ENCODE measurements at places on chromosomes 5 and 9.
A peak's percentile ranks its signal among the peaks of the same experiment; 100 is the strongest.

DNA sequence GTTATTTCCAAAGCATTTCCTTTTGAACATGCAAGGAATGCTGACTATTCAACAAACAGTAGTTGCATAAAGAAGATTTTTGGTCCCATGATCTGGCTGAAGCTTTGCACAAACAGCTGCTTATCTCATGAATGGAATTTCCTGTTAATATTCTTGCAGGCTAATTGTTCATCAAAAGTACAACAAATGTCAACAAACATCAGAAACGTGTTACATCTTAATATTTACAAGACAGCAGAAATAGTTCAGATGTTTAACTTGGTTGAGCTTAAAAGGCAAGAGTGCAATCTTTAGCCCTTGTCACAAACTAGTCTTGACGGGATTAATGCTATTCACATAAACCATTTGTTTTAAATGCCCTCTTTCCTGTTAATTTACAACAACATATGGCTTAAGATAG is 47.9 kb upstream of the BASP1 start:
- DNase-seq, result no peak

DNA sequence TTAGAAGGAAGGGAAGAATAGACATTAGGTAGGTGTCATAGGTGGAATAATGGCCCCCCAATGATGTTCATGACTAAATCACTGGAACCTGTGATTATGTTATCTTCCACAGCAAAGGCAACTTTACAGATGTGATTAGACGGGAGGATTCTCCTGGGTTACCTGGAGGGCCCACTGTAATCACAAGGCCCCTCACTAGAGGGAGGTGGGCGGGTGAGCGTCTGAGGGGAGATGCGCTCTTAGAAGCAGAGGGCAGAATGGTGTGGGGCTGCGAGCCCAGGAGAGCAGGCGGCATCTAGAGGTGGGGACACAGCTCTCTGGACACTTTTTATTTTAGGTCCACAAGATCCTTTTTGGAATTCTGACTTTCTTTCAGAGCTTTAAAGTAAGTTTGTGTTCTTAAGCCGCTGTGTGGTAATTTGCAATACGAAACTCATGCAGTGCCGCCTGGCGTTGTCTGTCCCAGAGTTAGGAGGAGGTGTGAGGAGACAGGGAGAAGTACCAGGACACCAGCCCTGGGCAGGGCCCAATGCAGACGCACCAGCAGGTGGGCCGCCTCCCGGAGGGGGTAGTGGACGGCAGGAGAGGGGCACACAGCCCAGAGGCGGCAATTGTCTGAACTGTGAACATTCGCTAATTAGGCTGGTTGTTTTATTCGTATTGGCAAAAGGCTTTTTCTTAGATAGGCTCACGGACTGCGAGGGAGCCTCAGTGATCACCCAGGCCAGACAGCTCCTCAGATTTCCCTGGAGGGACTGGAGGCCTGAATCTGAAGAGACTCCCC is 51.1 kb upstream of the FANCC start:
- DNase-seq, result no peak

GRCh38 chr5:163347671-163348070 is 89.7 kb upstream of the CCNG1 start:
- peak; percentile 30 for DNase-seq

GRCh38 chr9:98989036-98990000 is 45.6 kb downstream of the COL15A1 start:
- DNase-seq, result peak; percentile 97

DNA sequence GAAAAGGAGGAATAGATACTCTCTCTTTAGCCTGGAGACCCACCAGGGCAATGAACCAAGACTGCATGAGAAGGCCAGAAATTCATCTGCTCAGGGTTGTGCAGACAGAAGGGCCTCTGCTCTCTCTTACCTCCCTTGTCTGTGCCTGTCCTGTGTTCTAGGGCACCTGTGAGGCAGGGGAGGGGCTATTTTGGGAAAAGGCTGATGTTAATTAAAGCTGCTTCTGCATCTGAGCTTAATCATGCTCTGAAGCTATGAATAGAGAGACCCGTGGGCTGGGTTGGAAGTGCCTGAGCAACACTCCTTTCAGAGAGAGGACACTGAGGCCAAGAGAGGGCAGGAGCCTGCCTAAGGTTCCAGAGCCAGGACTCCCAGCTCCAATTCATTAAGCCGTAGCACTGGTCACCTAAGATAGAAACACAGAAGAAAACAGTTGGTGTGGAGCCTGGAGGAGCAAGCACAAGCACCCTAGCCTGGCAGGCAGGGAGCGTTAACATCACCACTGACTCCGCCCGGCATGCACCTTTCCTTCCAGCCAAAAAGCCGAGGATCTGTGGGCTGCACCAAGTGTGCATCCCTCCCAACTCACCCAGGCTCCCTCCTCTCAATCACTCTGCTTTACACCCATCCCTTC is 31.4 kb upstream of the STING1 start:
- no peak for DNase-seq

DNA sequence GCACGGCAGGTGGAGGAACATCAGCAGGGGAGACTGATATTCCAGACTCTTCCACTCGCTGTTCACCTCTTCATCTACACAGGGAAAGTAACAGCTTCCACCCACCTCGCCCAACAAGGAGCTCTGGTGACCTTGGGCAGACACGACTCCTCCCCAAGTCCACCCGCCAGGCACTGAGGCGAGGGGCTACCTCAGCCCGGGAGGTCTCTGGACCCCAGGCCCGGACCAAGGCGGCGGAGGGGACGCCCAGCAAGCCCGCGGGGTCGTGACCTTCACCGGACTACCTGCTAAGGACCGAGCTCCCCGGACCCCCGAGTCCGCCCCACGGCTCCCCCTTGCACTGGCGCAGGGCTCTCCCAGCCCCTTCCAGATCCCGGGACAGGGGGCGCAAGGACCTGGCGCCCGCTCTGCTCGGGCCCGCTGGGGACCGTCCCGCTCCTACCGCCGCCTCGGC is 70.2 kb upstream of the LPCAT1 start:
- DNase-seq, result no peak

- DNase-seq, result no peak
Observed at GRCh38 chr9:16143947-16144890, 591.4 kb downstream of the CCDC171 start.

DNA sequence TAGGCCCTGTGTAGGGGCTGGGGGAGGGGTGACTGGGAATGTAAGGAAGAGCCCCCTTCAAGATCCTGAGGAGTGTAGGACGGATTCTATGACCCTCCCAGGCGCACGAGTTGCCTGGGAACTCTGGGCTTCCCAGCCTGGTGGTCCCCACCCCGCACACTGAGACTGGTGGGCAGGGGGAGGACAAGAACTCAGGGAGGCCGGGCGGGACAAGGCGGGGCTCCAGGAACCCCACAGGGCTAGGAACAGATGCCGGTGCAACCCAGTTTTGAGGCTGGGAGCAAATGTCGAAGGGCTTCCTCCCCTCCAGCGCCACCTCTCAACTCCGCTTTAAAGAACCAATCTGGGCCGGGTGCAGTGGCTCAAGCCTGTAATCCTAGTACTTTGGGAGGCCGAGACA is 1.3 kb upstream of the VDAC1 start:
- DNase-seq, result no peak

- DNase-seq, result no peak
Observed at GRCh38 chr5:41371738-41372137, 138.7 kb downstream of the PLCXD3 start.

DNA sequence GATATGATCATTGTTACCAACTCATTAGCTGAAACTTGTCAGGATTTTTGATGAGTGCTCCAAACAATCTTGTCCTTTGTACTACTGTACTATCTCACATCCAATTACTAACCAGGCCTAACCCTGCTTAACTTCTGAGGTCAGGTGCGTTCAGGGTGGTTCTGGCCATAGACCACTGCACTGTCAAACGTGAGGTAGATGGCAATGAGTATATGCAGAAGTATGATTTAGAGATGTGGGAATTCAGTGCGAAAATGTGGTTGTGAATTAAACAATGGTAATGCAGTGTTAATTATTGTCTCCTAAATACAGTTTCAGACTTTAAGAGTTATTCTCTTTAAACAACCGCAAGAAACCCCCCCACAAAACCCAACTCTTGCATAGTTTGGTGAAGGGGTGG is 86.5 kb downstream of the ANKRD55 start:
- no peak for DNase-seq

DNA sequence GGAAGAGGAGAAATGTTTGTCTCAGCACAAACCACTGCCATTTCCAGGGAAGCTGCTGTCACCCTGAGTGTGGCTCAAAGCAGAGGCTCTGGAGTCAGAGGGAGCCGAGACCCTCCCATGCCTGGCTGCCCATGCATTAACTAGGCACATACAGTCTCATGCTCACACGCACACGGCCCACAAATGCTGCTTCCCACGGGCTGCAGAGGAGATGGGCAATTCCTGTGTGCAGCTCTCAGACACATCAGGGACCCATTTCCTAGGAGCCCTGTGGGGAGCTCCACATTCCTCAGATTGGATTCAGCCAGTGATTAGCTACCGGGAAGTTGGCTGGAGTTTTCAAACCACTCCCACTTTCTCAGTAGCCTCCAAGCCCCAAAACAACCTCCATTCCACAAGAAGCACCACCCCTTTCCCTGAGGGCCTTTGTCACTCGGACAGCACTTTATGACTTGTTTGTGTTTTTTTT is 9.1 kb upstream of the PTGES start:
- DNase-seq, result no peak

DNA sequence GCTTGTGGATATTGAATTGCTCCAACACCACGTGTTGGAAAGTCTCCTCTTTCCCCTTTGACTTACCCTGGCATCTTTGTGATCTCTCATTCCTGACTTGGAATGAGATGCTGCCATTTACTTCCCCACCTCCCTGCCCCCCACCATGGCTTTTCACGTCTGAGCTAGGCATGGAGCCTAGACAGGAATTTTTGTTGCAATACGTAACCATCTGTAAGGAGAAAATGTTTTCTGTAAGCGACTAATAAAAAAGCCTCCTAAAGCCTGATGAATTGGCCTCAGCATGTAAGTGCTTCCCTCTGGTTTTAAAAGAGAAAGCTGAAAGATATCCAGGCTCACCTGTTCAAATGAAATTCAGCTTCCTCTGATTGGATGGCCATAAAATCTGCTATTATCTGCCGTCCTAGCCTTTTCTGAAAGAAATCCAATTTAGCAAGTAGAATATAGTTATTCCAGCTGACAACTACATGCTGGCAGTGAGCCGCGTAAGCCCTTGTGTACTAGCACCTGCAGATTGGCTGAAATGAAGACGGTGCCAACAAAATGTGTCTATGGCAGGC is 200.1 kb downstream of the NSG2 start:
- DNase-seq, result no peak

- DNase-seq, result peak; percentile 83
Observed at GRCh38 chr9:114214181-114214580, 58.8 kb downstream of the COL27A1 start.

DNA sequence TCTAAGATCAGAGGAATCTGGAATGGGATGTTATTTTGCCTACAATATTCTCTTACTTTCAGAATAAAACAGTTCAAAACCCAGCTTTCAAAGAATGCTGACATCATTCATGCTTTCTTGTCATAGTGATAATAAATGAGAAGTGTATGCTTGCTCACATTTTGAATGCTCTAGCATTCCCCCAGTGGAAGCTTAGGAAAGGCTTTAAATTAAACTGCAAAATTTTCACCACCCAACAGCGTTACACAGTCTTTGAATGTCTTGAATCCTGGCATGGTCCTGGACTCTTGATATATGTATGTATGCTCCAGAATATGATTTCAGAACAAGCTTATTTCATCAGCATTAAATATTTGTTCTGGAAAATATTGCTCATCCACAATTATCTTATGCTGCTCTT is 964.3 kb upstream of the NUDT12 start:
- DNase-seq, result no peak

DNA sequence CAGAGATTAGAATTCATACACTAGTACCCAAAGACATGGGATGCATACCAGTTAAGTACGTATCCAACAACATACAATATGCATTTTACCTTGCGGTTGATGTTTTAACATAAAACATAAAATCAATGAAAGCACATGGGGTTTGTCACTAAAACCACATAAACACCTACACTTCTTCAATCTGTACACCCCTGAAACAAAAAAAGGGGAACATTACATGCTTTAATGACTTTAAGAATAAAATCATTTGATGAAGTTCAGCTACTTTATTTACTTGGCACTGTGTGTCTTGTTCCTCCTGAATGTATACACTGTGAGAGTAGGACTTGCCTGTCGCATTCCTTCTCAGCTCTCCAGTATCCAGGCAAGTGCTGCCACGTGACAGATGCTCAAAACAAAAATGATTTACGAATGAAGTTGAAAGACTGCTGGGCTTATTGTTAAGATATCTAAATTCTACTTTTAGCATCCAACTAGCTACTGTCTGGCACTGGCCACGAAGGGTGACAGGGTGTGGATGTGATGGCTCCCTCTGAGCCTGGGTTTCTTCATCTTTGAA is 21.0 kb downstream of the TNFSF15 start:
- DNase-seq, result no peak

DNA sequence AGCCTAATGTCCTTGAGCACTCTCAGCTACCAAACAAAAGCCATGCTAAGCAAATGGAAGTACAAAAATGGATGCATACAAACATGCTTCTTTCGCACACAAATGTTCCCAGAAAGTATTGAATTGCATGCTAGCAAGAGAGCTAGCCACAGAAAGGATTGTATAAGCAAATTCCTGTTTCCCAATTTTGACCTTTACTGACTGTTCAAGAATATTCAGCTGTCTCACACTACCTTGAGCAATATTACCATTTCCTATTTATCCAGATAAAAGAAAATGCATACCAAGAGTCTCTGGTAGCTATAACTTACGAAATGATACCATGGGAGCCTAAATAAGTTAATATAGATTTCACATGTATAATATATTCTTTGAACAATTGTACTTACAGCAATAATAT is 264.6 kb downstream of the TMEM167A start:
- no peak for DNase-seq

- no peak for DNase-seq
Observed at GRCh38 chr5:141686648-141687416, 4.8 kb upstream of the ARAP3 start.

DNA sequence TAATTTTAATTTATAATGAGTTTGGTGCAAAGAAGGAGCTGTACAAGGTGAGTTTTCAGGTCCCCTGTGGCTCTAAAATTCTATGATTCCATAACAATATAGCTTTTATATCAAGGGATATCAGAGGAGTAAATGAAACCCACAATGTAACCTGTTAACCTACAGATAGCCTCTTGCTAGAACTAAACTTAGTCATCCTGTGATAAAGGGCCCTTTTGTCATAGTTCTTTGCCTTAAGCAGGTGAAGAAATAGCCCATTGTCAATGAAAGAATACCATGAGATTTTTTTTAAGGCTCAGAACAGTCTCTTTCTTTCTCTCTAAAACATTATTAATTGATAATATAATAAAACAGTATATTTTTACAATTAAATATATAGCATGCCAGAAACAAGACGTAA is 127.8 kb downstream of the NFIB start:
- DNase-seq, result no peak

DNA sequence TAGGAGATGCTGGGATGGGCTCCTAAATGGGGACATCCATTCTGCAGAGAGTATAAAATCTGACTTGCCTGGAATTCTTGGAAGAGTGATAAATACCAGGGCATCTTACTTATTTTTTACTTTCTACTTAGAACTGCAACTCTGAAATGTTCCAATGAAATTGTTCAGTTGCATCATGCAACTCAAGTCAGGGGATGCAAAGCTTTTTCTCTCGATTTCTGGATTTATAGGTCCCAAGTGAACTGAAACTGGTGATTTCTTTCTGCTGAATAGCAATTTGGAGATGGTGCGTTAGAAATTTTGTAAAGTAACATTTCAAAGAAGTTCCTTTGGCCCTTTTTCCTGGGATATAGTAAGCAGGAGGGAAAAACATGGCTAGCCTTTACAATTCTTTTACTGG is 238.4 kb upstream of the CD180 start:
- DNase-seq, result no peak

- DNase-seq, result no peak
Observed at GRCh38 chr5:143041-143440, 48.3 kb upstream of the LRRC14B start.
